ENCODE measurements at places on chromosomes 6 and 20.

GRCh38 chr20:49759266-49759950, 45.7 kb upstream of the B4GALT5 start:
- no peak for DNase-seq

DNA sequence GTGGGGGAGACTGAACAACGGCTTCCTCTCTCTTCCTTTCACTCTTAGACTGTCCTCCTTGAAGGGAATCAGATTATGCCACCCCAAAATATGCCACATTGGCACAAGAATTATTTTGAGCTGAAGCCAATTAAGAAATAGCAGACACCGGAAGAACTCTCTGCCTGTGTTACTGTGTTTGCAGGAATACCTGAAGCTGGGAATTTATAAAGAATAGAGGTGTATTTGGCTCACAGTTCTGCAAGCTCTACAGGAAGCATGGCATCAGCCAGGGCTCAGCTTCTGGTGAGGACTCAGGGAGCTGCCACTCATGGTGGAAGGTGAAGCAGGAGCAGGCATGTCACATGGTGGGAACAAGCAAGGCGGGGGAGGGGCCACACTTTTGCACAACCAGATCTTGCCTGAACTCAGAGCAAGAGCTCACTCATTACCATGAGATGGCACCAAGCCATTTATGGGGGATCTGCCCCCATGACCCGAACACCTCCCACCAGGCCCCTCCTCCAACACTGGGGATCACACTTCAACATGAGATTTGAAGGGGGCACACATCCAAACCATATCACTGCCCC, 46.0 kb downstream of the PCNA start:
- DNase-seq, result no peak

DNA sequence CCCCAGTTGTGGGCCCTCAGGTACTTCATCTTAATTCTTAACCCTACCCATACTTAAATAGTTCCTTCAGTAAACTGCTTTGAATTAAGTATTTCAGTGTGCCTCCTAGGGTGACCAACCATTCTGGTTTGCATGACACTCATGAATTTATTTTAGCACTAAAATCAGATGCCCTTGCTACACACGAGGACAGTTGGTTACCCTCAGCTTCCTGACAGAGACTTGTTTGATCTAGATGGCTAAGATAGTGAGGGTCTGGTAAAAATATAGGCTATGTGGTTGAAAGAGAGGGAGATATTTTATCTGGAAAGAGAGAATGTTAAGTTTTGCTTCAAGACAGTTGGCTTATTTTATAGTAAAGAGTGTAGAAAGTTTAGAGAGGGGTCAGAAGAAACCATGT, 10.6 kb downstream of the PGK2 start:
- DNase-seq, result no peak

DNA sequence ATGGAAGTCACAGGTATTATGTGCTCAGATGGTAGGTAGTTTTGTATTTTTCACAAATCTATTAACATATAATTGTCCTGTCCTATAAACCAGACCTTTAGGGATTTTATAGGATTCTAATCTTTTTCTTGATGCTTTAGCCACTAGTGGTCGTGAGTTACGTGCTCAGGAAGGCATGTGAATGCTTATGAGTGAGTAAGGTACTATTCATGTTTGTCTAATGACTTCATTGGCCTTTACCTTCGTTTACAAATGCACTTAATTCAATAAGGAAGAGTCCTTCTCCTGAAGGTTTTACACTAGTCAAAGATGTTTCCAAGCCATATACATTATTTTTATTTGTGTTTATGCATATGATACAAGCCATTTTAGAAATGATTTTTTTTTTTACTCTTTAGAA, 23.0 kb downstream of the PACRG start:
- DNase-seq, result no peak

DNA sequence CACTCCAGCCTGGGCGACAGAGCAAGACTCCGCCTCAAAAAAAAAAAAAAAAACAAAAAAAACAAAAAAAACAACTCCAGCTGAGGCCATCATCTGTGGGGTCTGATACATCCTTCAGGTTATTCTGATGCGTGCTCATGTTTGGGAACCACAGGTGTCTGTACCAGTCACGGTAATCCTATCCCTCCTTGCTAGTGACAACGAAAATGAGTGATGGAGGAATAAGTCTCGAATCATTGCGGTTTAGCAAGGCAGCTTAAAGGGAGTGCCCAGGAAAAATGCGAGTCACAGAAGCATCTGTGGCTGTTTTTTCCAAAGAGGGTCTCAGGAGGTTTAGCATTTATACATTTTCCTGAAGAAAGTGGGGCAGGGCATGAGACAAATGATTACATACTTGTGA, 48.8 kb downstream of the MCUR1 start:
- DNase-seq, result no peak

- DNase-seq, result no peak
Observed at GRCh38 chr6:10101551-10102252, 313.2 kb downstream of the TFAP2A start.

DNA sequence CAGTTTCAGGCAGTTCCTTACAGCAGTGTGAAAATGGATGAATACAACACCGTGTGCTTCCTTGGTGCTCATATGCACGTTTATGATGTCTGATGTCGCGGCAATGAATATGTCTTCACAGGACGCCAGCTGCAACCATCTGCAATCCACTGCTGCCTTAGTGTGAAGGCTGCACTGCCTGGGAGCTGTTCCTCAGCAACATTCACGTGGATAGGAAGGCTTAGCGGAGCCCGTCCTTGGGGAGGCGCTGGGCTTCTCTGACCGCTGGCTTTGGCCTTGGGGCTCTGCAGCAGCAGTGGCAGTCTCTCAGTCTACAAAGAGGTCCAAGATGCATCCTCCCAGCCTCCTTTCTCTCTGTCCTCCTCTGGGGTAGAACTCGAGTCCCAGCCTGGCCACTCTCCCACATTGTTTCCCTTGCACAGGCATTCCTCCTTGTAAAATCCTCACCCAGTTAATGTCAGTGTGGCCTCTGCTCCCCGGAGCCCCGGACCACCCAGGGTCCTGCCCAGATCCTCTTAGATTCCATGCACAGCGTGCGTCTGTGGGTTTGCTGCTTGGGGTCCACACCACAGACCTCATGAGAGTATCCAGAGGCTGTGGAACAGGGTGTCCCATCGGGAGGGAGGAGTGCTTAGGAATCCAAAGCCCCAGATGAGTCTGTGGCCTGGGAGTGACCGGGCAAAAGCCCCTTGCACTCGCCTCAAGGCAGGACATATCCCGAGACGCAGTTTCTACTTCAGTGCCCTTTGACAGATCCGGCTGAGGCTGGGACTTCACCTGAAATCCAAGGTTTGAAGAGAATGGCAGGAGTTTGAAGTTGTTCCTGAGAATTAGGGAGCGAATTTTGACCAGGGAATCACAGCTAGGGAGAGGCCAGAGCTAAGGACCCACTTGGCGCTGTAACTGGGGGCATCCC, 181.3 kb downstream of the THBS2 start:
- no peak for DNase-seq

DNA sequence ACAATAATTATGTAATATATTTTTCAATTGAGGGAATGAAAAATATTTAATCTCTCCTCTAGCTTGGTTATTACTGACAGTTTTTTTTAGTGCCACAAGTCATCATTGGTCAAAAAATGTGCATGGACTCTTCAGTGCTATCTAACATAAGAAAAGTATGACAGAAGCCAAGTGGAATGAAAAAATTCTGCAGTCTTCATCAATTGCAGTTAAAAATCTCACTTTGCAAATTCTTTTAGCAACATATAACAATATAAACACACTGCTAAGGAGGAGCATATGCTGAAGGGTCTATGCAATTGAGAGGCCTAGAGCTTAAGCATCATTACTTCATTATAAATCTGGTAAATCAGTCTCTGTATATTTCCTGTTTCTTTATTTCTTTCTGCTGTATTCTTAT, 175.1 kb downstream of the ARHGAP18 start:
- DNase-seq, result no peak

DNA sequence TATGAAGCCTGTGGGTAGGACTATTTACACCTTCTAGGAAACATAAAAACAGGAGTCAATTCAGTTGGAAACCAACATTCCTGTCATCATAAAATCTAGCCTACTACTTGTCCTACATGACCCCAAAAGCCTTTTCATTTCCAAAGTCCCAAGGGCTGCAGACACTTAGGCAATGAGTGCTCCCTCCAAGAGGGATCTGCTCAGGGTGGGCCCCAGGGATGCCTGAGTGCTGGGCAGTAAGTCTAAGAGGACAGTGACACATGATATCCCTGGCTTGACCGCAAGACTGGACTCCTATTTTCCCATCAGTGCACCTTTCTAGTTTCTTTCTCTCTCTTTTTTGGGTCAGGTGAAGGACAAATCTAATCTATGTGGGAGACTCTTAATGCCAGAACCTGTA, 1101.3 kb downstream of the GRIK2 start:
- DNase-seq, result no peak

DNA sequence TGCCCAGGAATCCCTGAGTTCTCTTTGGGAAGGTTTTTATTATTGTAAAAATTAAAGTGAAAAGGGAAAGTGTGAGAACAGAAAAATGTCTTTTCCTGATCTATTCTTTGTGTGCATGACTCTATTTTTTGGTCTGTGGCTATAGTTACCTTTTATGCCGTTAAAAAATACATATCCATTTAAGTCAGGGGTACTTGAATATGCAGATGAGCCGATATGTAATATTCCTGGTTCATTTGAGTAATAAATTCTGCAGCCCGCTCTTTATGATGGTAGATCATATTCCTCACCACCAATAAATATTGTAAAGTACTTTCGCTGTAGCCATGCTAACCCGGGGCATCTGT, 503 bp upstream of the MYT1 start:
- no peak for DNase-seq

- DNase-seq, result no peak
Observed at GRCh38 chr20:45792317-45793118, 764 bp downstream of the DNTTIP1 start.

GRCh38 chr6:33794910-33795623, 6.1 kb upstream of the LEMD2 start:
- no peak for DNase-seq

- DNase-seq, result peak; percentile 6
Observed at GRCh38 chr6:148395583-148396101, 53.0 kb downstream of the SASH1 start.

DNA sequence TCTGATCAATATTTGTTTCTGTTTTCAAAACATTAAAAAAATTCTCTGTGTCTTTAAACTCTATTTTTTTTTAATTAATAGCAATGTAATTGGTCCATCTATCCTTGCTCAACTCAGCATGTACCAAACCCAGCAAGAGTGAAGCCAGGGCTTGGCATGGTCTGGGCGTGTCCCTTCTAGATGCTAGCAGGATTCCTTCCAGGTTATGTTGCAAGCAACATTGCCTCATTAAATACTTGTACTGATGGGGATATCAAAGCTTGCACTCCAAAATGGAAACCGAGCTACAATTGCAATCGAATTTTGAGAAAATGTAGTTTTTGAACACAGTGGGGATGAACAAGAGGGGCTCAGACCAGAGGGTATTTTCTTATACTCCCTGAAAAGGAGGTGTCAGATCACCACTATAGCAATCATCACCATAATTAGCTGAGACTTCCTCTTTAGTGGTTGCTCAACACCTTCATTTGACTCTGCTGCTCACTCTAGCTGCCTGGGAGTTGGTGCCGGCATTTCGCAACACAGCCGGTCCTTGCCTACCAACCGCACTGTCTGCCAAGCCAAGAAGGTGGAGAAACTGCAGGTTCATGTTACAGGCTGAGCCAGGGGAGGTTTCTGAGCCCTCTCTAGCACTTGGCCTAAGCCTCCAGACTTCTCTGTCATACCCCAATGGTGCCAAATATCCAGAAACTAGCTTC, 67.8 kb upstream of the RALGAPA2 start:
- no peak for DNase-seq

GRCh38 chr20:59825944-59826759, 107.3 kb downstream of the SYCP2 start:
- no peak for DNase-seq

DNA sequence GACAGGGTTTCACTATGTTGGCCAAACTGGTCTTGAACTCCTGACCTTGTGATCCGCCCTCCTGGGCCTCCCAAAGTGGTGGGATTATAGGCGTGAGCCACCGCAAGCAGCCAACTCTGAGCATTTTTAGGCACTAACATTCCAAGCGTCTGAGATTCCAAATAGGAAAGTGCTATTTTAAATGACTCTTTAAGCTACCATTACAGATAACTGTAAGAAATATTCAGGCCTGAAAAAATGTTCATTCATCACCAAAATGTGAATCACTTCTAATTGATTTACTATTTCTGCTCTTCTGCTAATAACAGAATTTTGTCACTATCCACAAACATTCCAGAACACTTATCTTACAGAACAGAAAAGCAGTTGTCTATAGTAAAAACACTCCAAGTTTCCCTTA, 106.5 kb downstream of the BACH2 start:
- no peak for DNase-seq

- peak; percentile 31 for DNase-seq
Observed at GRCh38 chr20:45970646-45971424, 1.2 kb downstream of the ZNF335 start.

- no peak for DNase-seq
Observed at GRCh38 chr6:88741939-88742338, 221.5 kb downstream of the RNGTT start.

GRCh38 chr6:53048431-53049195, 16.6 kb upstream of the FBXO9 start:
- no peak for DNase-seq

GRCh38 chr6:147395158-147395557, 113.3 kb upstream of the SAMD5 start:
- DNase-seq, result no peak

DNA sequence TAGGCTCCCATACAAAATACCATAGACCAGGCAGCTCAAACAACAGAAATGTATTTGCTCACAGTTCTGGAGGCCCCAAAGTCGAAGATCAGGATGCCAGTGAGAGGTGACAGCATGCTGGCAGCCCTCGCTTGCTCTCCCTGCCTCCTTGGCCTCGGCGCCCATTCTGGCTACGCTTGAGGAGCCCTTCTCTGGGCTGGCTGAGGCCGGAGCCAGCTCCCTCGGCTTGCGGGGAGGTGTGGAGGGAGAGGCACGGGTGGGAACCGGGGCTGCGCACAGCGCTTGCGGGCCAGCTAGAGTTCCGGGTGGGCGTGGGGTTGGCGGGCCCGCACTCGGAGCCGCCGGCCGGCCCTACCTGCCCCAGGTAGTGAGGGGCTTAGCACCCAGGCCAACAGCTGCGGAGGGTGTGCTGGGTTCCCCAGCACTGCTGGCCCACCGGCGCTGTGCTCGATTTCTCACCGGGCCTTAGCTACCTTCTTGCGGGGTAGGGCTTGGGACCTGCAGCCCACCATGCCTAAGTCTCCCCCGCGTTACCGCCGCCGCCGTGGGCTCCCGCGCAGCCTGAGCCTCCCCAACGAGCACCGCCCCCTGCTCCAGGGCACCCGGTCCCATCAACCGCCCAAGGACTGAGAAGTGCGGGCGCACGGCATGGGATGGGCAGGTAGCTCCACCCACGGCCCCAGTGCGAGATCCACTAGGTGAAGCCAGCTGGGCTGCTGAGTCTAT, 32.6 kb upstream of the SERPINB9 start:
- no peak for DNase-seq

- DNase-seq, result no peak
Observed at GRCh38 chr6:73985891-73986290, 289.9 kb downstream of the CD109 start.
